ENCODE measurements at places on chromosomes 6 and 20. TPM values are rescaled to one million over a fixed set of nuclear protein-coding genes. Genes with fewer than 3 reads are reported as not detected.
A peak's percentile ranks its signal among the peaks of the same experiment; 100 is the strongest.

DNA sequence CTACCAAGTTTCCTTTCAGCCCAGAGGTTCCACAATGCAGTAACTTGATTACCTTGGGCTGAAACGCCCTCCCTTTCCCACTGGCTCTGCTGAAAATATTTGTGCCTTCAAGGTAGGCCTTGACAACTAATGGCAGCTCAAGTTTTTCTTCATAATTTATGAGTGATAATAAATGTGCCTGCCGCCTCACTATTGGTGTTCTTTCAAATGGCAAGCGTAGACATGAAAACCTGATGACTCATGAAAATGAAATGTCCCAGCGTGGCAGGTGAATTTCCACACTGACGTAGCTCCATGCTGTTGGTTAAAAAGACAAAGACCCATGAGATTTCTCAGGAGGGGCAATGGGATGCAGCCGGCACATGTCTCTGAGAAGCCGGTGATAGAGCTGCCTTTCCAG is 107.2 kb upstream of the GGTLC1 start:
- H3K27me3 ChIP-seq, result no peaks in the 10 kb centered on the region
- H3K27ac ChIP-seq, result no peak overlapping the region
- no peak overlapping the region for H3K4me3 ChIP-seq
- no peak for DNase-seq

DNA sequence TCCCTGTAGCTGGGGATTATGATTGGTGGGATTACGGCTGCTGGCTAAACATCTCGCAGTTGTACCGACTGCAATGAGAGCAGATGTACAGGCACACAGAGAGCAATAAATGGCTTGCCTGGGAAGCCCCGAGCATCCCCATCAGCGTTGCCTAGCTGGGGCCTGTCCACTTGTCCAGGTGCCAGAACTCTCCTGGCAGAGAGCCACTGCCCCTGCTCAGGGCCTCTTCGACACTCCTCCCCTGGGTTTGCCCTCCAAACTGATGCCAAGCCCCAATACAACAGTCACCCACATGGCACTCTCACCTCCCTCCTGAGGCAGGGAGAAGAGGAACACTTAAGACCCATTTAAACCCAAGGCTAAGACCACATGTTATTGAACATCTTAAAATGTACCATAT is 715.1 kb downstream of the PTPRT start:
- no peak overlapping the region for H3K27ac ChIP-seq
- no peaks in the 10 kb centered on the region for H3K36me3 ChIP-seq
- DNase-seq, result peak; percentile 2
- no peak overlapping the region for H3K4me3 ChIP-seq
- H3K4me1 ChIP-seq, result no peaks in the 10 kb centered on the region

- H3K4me1 ChIP-seq, result no peaks in the 10 kb centered on the region
- H3K27ac ChIP-seq, result no peak overlapping the region
- no peak for DNase-seq
- H3K27me3 ChIP-seq, result no peaks in the 10 kb centered on the region
These were observed 73.1 kb downstream of the PHACTR2 start for GRCh38 chr6:143750877-143751276.

Gene XKR7
- 0.02 TPM for polyA plus RNA-seq
